ENCODE measurements at places on chromosomes 7 and 10. TPM values are rescaled to one million over a fixed set of nuclear protein-coding genes. Genes with fewer than 3 reads are reported as not detected.

C7orf33 gene
- total RNA-seq = not detected

STEAP1B gene
- not detected for total RNA-seq

AKR1D1 gene
- total RNA-seq = 0.18 TPM

VENTX gene
- not detected for total RNA-seq

ANTXRL gene
- 0.27 TPM for total RNA-seq

LCOR gene
- total RNA-seq = 9.2 TPM

IGF2BP3 gene
- 22.2 TPM for total RNA-seq

HOXA10 gene
- 7.1 TPM for total RNA-seq

TMEM213 gene
- total RNA-seq = not detected

JAKMIP3 gene
- total RNA-seq = 1.1 TPM

CLCN1 gene
- not detected for total RNA-seq

EVX1 gene
- 0.10 TPM for total RNA-seq

MDFIC gene
- 18.7 TPM for total RNA-seq

AS3MT gene
- 4.2 TPM for total RNA-seq

TMEM72 gene
- not detected for total RNA-seq

SPDYE5 gene
- total RNA-seq = not detected

DLX6 gene
- not detected for total RNA-seq

ARHGAP22 gene
- 4.7 TPM for total RNA-seq

CABCOCO1 gene
- total RNA-seq = 0.44 TPM

AP5Z1 gene
- total RNA-seq = 34.8 TPM

ASZ1 gene
- not detected for total RNA-seq

GRID1 gene
- total RNA-seq = 0.32 TPM

LRRC61 gene
- total RNA-seq = 0.20 TPM

CYP3A5 gene
- total RNA-seq = 1.4 TPM

CARD11 gene
- total RNA-seq = 1.5 TPM

PSTK gene
- 4.6 TPM for total RNA-seq

RET gene
- total RNA-seq = 0.83 TPM

SMO gene
- total RNA-seq = 13.6 TPM

TRIM50 gene
- not detected for total RNA-seq

MKI67 gene
- total RNA-seq = 58.9 TPM

ZNF33A gene
- 4.9 TPM for total RNA-seq

STEAP1 gene
- 15.9 TPM for total RNA-seq

DNAJC30 gene
- total RNA-seq = 10.0 TPM

TMEM229A gene
- total RNA-seq = not detected

UNCX gene
- total RNA-seq = not detected

SCRN1 gene
- 59.4 TPM for total RNA-seq

CALML3 gene
- total RNA-seq = not detected

CPA4 gene
- total RNA-seq = 4.7 TPM

PILRA gene
- 6.3 TPM for total RNA-seq

SEMA3E gene
- total RNA-seq = 2.3 TPM
